Fibroblast of skin of abdomen (primary cell): ENCODE measurements at places on chromosomes 16 and 17.

GRCh38 chr16:56520251-56520577, 390 bp upstream of the BBS2 start:
- no peak for DNase-seq

DNA sequence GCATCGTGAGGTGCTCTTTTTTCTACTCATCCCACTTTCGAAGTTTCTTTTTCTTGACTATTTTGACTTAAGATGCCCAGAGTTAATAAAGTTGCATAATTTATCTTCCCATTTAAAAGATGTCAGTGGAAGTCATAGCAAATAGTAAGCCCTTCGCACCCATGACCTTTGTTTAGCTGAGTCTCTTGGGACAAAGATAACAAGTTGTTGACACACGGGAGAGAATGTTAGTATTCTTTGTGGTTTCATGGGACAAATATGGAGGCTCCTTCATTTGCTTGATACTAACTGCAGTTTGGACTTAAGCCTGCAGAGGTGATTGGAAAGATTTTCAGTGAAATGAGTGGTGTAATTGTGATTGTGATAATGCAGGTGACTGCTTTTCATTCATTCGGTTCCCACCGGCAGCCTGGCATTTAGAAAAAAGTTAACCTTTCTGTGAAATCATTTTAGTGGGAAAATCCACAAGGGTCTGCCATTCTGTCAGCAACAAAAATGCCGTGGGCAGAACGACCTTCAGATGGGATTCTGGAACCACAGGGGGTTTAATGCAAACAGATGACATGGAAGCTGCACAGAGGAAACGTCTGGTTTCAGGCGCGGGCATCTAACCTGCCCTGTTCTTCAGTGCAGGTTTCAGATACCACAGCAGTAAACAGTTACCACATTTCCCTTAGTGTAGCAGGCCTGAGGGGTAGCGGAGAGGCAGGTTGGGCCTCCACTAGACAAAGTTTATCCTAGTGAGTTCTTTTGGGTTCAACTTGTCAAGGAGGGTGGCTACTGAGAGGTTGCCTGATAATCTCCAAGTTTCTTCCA, 123.0 kb downstream of the RPTOR start:
- no peak for DNase-seq

DNA sequence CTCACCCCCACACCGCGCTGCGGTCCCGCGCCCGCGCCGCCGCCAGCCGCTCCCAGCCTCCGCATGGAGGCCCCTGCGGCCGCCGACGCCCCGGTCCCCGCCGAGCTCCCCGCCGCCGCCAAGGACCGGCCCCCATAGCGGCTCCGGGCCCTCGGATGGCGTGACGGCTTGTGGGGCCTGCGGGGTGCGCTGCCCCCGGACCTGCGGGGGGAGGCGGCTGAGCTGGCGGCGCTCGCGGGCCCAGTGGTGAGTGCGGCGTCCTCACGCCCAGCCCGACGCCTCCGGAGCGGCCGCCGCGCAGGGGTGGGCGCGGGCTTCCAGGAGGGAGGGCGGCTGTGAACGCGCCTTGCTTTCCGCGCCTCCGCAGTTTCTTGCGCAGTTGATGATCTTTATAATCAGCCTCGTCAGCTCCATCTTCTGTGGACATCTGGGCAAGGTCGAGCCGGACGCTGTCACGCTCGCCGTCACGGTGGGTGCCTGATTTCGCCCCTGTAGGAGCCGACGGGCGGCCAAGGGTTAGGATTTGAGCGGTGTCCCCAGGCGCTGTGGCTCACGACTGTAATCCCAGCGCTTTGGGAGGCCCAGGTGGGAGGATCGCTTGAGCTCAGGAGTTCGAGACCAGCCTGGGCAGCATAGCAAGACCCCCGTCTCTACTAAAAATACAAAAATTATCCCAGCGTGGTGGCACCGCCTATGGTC, 46.4 kb downstream of the SLC47A1 start:
- DNase-seq: no peak

DNA sequence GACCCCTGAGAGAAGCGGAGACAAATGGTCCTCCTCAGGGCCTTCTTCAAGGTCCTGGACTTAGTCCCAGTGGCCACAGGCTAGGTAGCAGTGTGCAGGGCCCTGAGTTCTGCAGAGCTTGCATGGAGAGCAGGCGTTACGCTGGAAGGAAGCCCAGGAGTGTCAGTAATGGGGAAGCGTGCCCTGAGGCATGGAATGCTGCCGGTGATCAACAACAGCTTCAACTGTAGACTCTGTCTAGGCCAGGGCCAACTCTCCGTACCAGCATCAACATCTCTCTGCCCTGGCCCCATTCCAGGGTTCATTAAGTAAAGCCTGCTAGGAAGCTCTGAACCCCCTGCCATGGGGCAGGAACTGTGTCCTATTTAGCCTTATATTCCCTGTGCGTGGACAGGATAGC, 568 bp upstream of the TNK1 start:
- peak; percentile 25 for DNase-seq

- no peak for DNase-seq
These were observed 7.2 kb downstream of the MPO start for GRCh38 chr17:58273453-58274104.
